ENCODE measurements at places on chromosomes 13 and 19. TPM values are rescaled to one million over a fixed set of nuclear protein-coding genes. Genes with fewer than 3 reads are reported as not detected.

IGFL1 gene
- not detected for total RNA-seq

ZNF628 gene
- total RNA-seq: 0.35 TPM

TEX26 gene
- total RNA-seq: not detected

FFAR1 gene
- not detected for total RNA-seq

PGLYRP1 gene
- total RNA-seq: not detected

PPM1N gene
- 0.35 TPM for total RNA-seq

SERP2 gene
- total RNA-seq: 3.8 TPM

CPAMD8 gene
- total RNA-seq: 0.12 TPM

GRIN2D gene
- total RNA-seq: 0.23 TPM

ZNF541 gene
- total RNA-seq: under 0.01 TPM

GIPC3 gene
- total RNA-seq: 0.08 TPM

PDS5B gene
- total RNA-seq: 9.7 TPM

ECSIT gene
- 58.9 TPM for total RNA-seq

ZNF546 gene
- 3.1 TPM for total RNA-seq

DDX49 gene
- total RNA-seq: 75.0 TPM

BCKDHA gene
- total RNA-seq: 46.7 TPM

ADGRE2 gene
- 0.35 TPM for total RNA-seq

SIAH3 gene
- not detected for total RNA-seq

GDF15 gene
- total RNA-seq: 17.9 TPM

VPS36 gene
- 14.3 TPM for total RNA-seq

PSG5 gene
- total RNA-seq: 2.7 TPM

BRCA2 gene
- total RNA-seq: 1.1 TPM

FUT3 gene
- not detected for total RNA-seq

SUPT5H gene
- 56.4 TPM for total RNA-seq

ZNF761 gene
- 9.0 TPM for total RNA-seq
